ENCODE measurements at places on chromosomes 7 and 10. TPM values are rescaled to one million over a fixed set of nuclear protein-coding genes. Genes with fewer than 3 reads are reported as not detected.
A peak's percentile ranks its signal among the peaks of the same experiment; 100 is the strongest.

The TMEM184A gene
- 15.6 TPM for polyA plus RNA-seq

The EIF4H gene
- polyA plus RNA-seq = 286 TPM

The CALHM2 gene
- 0.92 TPM for polyA plus RNA-seq

DNA sequence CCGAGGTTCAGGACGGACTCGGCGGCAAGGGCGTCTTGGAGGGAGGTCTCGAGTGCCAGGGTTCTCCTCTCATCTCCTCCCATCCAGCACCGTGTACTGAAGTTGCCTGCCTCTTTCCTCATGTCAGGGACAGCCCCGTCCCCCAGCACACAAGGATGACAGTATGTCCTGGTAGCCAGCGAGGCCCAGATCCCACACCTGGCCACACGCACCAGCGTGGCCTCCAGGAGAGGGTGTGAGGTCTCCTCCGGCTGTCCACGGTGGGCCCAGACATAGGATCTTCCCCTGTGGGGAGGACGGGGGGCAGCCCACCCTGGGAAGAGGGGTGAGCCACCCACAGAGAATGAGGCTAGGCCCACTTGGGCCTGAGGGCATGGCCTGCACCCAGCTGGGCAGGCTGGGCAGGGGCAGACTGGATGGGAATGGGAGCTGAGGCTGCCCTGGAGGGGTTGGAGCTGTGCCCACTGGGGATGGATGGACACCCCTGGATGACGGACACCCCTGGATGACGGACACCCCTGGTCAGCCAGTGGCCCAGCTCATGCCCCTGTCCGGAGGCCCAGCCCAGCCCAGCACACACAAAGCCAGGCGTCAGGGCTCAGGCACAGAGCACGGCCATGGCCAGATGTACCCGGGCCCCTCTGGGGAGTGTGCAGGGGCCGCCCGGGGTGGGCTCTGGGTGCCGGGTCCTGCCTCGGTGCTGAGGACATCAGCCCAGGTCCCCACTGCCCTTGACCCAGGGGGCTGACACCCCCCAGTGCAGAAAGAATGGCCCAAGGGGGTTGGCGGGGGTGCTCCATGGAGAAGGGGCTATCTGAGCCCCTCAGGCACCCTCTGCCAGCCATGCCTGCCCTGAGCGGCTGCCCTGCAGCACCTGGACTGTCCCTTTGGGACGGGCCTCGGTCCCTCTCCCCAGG is 30.9 kb upstream of the CFAP46 start:
- no peaks in the 10 kb centered on the region for H3K4me1 ChIP-seq
- peaks cover 54% of the 10 kb centered on the region for H3K27me3 ChIP-seq
- H3K36me3 ChIP-seq = no peaks in the 10 kb centered on the region

DNA sequence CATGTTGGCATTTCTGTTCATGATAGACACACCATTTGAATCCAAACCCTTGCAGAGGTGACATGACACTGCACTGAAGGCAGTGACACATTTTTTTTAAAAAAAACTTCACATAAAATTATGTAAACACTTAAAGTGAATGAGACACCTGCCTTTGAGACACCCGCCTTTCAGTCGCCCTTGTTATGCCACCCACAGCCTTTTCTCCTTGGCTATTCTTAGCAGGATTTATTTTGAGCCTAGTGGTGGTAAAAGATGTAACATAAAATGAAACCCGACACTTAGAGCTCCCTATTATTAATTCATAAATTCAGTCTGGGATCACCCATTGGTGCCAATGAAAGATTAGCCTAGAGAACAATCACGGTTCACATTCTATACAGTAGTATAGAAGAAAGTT is 161.3 kb downstream of the DYNC1I1 start:
- H3K36me3 ChIP-seq = no peaks in the 10 kb centered on the region
- H3K4me3 ChIP-seq = no peak overlapping the region
- no peaks in the 10 kb centered on the region for H3K4me1 ChIP-seq
- no peak overlapping the region for H3K27ac ChIP-seq
- DNase-seq = no peak
- H3K27me3 ChIP-seq = no peaks in the 10 kb centered on the region

DNA sequence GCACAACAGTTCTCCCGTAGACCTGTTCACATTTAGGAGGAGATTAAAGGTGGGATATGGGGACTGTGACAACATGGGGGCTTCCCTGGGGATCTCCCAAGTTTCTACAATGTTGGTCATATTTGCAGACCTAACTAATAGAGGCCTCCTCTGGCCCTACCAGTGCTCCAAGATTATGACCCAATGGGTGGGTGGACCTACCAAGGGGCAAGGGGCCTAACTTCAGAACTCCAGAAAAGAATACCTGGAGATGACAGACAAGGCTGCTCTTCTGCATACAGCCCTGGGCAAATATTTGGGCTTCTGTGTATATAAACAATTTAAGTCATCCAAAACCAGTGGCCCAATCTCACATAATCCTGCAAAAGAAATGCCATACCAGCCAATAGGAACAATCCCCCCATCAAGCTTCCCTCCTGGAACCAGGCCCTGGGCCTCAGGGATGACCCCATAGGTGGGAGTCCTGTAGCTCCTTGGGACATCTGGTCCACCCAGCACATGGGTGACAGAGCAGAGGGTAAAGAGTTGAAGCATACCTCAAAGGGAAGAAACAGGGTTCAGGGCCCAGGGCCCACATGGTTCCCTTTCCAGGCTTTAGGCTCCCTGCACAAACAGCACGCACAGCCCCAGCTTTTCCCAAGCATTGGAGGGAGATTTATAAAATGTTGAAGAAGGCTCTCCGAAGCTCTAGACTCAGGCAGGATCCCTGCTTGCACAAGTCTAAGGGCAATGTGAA is 86.1 kb upstream of the CHST15 start:
- no peaks in the 10 kb centered on the region for H3K27me3 ChIP-seq
- DNase-seq = no peak
- H3K4me3 ChIP-seq = no peak overlapping the region
- H3K4me1 ChIP-seq = peaks cover 12% of the 10 kb centered on the region
- H3K27ac ChIP-seq = no peak overlapping the region

DNA sequence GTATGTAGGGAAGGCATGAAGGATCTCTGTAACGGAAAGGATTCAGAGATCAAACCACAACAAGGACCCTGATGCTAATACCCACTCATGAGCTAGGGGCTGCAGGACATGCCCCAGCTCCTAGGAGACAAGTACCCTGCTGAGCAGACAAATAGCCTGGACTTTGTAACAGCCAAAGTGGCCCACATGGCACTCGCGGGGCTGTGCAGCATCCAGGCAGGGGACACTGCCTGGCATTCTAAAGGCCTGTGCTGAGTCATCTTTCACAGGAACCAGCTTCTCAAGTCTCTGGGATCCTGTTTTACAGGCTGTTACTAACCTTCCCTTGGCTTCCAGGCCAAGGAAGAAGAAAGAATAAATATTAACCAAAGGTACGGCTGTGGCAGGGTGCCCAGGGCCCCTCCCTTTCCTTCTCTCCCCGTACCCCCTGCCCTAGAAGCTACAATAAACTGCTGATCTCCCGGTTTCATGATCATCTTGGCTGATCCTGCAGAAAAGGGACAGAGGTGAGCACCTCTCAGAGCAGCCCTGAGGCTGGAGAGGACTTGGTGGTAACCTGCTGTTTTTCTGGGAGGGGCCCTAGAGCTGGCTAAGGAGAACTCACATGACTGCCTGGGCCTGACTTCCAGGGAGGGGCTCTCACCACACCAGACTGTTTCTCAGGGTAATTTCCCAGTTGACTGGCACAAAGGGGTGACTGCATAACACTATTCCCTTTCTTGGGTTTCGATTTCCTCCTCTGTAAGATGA is 4.2 kb upstream of the RPEL1 start:
- no peaks in the 10 kb centered on the region for H3K27me3 ChIP-seq
- no peaks in the 10 kb centered on the region for H3K36me3 ChIP-seq
- peak overlapping the region; percentile 6 for H3K4me3 ChIP-seq
- H3K4me1 ChIP-seq = peaks cover 28% of the 10 kb centered on the region
- H3K27ac ChIP-seq = peak overlapping the region; percentile 90

DNA sequence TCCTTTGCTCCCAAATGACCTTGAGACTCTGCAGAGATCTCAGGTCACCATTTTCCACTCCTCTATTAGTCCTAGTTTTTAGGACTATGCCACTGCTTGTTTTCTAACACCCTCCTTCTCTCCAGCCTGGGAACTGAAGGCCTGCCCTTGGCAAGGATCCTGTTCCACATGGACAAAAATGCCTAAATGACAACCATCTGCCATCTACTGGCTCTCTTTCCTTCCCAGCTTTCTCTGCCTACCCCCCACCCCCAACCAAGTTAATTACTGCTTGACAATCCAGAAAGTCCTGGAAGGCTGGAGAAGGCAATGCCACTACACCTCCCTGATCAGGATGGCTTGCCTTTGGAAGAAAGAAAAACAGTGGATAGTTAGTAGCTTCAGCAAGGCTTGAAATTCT is 44.8 kb upstream of the SP8 start:
- no peak overlapping the region for H3K4me3 ChIP-seq
- no peaks in the 10 kb centered on the region for H3K4me1 ChIP-seq
- H3K27me3 ChIP-seq = no peaks in the 10 kb centered on the region

DNA sequence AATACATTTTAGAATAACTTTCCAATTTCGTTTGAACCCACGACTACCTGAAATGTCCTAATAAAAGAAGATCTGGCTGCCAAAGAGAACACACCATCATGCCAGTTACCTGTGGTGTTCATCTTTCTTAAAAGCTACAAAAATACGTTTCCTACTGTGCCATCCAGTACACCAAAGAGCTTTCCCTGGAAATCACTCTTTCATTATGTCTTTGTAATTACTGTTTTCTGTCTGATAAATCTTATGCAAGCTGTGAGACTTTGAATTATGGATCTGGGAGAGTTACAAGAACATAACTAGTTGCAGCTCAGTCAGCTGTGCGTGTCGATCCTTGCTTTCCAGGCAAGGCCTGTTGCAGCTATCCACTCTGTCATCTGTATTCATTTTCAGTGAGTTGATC is 12.5 kb upstream of the POM121L12 start:
- H3K27me3 ChIP-seq = no peaks in the 10 kb centered on the region
- H3K27ac ChIP-seq = no peak overlapping the region
- no peaks in the 10 kb centered on the region for H3K4me1 ChIP-seq
- no peak for DNase-seq
- no peaks in the 10 kb centered on the region for H3K36me3 ChIP-seq

All from keratinocyte (primary cell).